Stimulated activated CD4-positive, alpha-beta T cell treated with anti-CD3 and anti-CD28 coated beads, Interleukin-15, amount 100 ng/mL, for 1 hour (primary cell): ENCODE measurements at places on chromosomes 11 and 22.

DNA sequence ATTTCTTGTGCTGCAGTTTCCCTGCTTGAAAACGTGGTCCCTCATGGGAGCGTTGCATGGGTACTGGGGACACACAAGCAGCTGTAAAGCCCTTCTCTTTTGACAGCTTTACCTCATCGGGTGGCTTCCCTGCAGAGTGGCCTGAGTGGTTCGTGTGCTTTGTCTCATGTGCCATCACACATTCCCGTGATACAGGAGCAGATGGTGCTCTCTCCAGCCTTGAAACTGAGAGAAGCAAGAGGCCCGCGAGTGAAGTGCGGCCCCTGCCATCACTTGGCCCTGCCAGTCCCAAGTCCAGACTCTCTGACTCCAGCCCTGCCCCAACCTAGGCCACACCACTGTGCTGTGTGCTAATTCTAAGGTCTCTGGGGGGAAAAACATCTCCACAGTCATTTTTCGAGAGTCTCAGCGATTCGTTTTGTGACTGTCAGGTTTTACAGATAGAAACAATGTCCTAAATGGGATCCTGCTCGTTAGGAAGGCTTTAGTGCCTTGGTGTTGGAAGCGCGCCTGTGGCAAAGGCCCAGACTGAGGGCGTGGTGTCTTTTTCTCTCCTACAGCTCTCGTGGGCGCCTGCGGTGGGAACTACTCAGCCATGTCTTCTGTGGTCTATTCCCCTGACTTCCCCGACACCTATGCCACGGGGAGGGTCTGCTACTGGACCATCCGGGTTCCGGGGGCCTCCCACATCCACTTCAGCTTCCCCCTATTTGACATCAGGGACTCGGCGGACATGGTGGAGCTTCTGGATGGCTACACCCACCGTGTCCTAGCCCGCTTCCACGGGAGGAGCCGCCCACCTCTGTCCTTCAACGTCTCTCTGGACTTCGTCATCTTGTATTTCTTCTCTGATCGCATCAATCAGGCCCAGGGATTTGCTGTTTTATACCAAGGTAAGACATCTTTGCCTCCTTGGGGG is 64.2 kb downstream of the KREMEN1 start:
- DNase-seq, result no peak

DNA sequence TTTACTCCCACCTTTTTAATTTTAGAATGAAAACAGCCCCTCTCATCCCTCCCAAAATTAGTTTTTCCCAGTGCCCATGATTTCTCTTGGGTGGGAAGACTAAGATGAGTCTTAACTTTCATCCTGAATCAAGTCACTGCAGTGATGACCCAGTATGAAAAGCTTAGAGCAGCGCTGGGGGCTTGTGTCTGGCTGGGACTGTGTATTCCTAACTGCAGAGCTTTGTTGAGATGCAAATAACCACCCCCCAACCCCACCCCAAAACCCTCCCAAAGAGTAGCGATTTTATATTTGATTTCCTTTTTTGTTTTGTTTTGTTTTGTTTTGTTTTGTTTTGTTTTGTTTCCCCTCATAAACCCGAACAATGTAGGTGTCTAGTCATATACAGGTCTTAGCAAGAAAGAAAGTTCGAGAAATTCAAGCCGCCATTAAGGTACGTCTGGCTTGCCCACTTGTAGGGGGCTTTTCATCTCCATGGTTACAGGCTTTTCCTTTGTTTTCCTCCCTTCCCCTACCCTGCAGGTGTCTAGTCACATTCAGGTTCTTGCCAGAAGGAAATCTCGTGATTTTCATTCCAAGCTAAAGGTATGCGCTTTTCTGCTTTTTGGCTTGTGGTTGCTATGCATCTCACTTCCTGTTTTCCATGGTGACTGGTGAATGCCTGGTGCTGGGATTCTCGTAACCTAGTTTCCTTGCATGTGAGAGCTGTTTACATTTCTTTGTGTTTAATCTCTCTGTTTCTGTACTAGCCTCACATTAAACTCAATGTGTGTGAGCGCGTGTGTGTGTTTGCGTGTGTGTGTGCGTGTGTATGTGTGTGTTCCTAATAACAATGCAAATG is 144.6 kb upstream of the RASSF10 start:
- no peak for DNase-seq

GRCh38 chr22:21074102-21074715 is 28.5 kb downstream of the LRRC74B start:
- DNase-seq, result no peak

GRCh38 chr11:32152216-32152615 is 61.3 kb downstream of the RCN1 start:
- DNase-seq, result no peak

DNA sequence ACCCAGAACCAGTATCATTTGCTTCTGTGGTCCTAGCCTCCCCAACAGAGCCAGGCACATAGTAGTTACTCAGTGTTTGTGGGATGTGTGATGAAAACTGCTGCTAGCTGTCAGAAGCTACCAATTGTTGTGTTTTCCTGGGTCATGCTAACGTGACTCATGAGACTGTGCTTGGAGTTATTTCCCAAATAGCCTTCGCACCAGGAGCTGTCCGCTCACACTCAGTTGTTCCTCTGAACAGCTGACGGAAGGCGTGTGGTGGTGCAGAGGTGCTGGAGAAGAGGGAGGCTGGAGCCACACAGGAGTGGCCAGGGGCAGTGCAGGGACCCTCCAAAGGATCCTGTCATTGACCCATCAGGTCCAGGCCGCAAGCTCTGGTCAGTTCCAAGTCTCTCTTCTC is 53.9 kb upstream of the TBCEL start:
- DNase-seq, result no peak

- DNase-seq, result no peak
Measured at GRCh38 chr11:106644824-106645223, 373.5 kb downstream of the GUCY1A2 start.

DNA sequence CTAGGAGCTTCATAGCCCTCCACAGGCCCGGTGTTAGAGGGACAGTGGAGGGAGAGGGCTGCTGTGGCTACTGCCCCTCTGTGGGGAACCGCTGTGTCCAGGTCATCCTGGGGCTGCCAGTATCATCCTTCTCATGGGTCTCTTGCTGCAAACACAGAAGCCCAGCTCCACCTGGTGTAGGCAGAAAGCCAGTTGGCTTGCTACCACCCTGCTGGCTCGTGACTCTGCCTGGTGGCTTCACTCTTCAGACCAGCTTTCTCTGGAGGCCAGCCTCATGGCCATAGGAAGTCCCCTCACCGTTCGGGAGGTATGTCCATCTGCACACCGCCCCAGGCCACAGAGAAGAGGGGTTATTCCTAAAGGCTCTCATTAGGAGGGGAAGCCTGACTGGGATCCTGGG is 19.4 kb upstream of the SUSD2 start:
- DNase-seq, result no peak

DNA sequence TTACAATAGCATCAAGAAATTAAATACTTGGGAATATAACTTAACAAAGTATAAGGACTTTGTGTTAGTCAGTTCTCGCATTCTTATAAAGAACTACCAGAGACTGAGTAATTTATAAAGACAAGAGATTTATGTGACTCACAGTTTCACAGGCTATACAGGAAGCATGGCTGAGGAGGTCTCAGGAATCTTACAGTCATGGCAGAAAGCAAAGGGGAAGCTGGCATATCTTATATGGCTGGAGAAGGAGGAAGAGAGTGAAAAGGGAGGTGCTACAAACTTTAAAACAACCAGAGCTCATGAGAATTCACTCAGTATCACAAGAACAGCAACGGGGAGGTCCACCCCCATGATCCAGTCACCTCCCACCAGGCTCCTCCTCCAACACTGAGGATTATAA is 32.0 kb upstream of the CCDC134 start:
- no peak for DNase-seq

GRCh38 chr11:71977743-71978418 is 20.8 kb upstream of the IL18BP start:
- DNase-seq, result peak; percentile 7

- no peak for DNase-seq
Measured at GRCh38 chr11:114137838-114138237, 78.3 kb downstream of the ZBTB16 start.
